Myometrial cell (primary cell): ENCODE measurements at places on chromosomes 6 and 20. TPM values are rescaled to one million over a fixed set of nuclear protein-coding genes. Genes with fewer than 3 reads are reported as not detected.

FARS2 gene
- 18.4 and 19.6 TPM in 2 replicates for total RNA-seq

RNF114 gene
- total RNA-seq = 76.1 and 84.2 TPM in 2 replicates

SLC12A5 gene
- total RNA-seq = 0.18 TPM in 1 of 2 replicates, not detected in the other

SPATA25 gene
- not detected in 2 replicates for total RNA-seq

FAM110A gene
- 11.2 and 11.3 TPM in 2 replicates for total RNA-seq

SLC17A3 gene
- not detected in 2 replicates for total RNA-seq

CLIC5 gene
- not detected in 2 replicates for total RNA-seq

PDYN gene
- total RNA-seq = not detected in 2 replicates

CDH4 gene
- total RNA-seq = 10.6 and 13.8 TPM in 2 replicates

SLC22A2 gene
- total RNA-seq = not detected in 2 replicates

LPA gene
- total RNA-seq = not detected in 2 replicates

IMPG1 gene
- total RNA-seq = not detected in 2 replicates

SLC22A1 gene
- total RNA-seq = not detected in 2 replicates

PPP1R10 gene
- 21.6 and 25.9 TPM in 2 replicates for total RNA-seq

NKX2-4 gene
- total RNA-seq = not detected in 2 replicates

BTN1A1 gene
- not detected in 2 replicates for total RNA-seq

SLC32A1 gene
- total RNA-seq = not detected in 2 replicates

CYP24A1 gene
- not detected in 2 replicates for total RNA-seq

ACOT13 gene
- 4.3 and 13.8 TPM in 2 replicates for total RNA-seq

BEND3 gene
- total RNA-seq = 0.71 and 0.86 TPM in 2 replicates

TXLNB gene
- total RNA-seq = under 0.01 and 0.29 TPM in 2 replicates

TP53TG5 gene
- total RNA-seq = 3.2 TPM in 1 of 2 replicates, not detected in the other

TASP1 gene
- 4.8 and 6.6 TPM in 2 replicates for total RNA-seq

ANKRD6 gene
- total RNA-seq = under 0.01 and 0.58 TPM in 2 replicates

NKX2-2 gene
- not detected in 2 replicates for total RNA-seq

LY6G6F gene
- total RNA-seq = not detected in 2 replicates

TUBB2B gene
- 8.0 and 11.0 TPM in 2 replicates for total RNA-seq

CCM2L gene
- not detected in 2 replicates for total RNA-seq

ANKRD66 gene
- not detected in 2 replicates for total RNA-seq

TAF4 gene
- 2.1 and 5.5 TPM in 2 replicates for total RNA-seq

HLA-DMB gene
- not detected in 2 replicates for total RNA-seq

OR2H2 gene
- not detected in 2 replicates for total RNA-seq

CAGE1 gene
- total RNA-seq = not detected in 2 replicates

UNC93A gene
- not detected in 2 replicates for total RNA-seq

MCHR2 gene
- total RNA-seq = not detected in 2 replicates

OPRL1 gene
- 3.2 and 3.5 TPM in 2 replicates for total RNA-seq

VSX1 gene
- not detected in 2 replicates for total RNA-seq

PTCRA gene
- not detected in 2 replicates for total RNA-seq

SLC22A23 gene
- not detected in 2 replicates for total RNA-seq

FBXO5 gene
- total RNA-seq = 12.7 and 16.7 TPM in 2 replicates

SMPDL3A gene
- total RNA-seq = 7.6 and 13.0 TPM in 2 replicates

SIM1 gene
- total RNA-seq = not detected in 2 replicates

GJA10 gene
- not detected in 2 replicates for total RNA-seq

TMEM244 gene
- not detected in 2 replicates for total RNA-seq

ANKEF1 gene
- 0.53 and 0.86 TPM in 2 replicates for total RNA-seq

MRAP2 gene
- not detected in 2 replicates for total RNA-seq
